ENCODE measurements at places on chromosomes 6 and 20. TPM values are rescaled to one million over a fixed set of nuclear protein-coding genes. Genes with fewer than 3 reads are reported as not detected.

DNA sequence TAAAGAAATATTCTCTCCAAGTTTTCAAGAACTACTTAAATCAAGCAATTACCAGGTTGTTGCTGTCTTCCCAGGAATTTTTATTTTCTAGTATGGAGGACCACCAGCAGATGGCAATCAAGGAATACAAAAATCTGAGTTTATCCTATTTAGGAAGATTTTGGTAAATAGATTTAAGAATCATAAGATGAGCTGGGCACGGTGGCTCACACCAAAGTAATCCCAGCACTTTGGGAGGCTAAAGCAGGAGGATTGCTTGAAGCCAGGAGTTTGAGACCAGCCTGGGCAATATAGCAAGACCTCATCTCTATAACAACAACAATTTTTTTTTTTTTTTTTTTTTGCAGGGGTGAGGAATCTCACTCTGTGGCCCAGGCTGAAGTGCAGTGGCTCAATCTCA is 19.3 kb upstream of the SEC63 start:
- no peaks in the 10 kb centered on the region for H3K36me3 ChIP-seq
- peaks cover 5% of the 10 kb centered on the region for H3K27me3 ChIP-seq
- H3K4me3 ChIP-seq: no peak overlapping the region

- peak overlapping the region; percentile 58 for H3K4me3 ChIP-seq
- H3K36me3 ChIP-seq: no peaks in the 10 kb centered on the region
- H3K27me3 ChIP-seq: peaks cover 46% of the 10 kb centered on the region
- H3K27ac ChIP-seq: no peak overlapping the region
- H3K4me1 ChIP-seq: peaks cover 15% of the 10 kb centered on the region
Measured at GRCh38 chr6:10838794-10839333, 525 bp upstream of the MAK start.

DNA sequence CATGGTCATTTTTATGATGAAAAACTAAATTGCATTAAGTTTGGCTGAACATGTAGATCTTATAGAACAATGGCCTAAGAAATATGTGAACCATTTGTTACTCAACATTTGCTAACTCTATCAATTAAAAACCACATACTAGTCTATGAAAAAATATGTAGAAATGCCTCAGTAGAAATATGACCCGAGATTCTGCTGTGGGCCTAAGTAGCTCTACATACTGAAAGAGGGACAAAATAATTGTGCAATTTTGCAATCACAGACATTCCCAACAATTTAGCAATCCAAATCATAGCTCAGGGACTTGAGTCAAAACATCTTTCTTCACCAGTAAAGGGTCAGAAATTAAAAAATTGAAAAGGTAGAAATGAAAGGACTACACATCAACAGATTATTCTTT is 619.0 kb downstream of the FRK start:
- no peaks in the 10 kb centered on the region for H3K36me3 ChIP-seq
- H3K27me3 ChIP-seq: no peaks in the 10 kb centered on the region
- no peaks in the 10 kb centered on the region for H3K4me1 ChIP-seq
- no peak for DNase-seq

- H3K36me3 ChIP-seq: peaks cover 24% of the 10 kb centered on the region
- DNase-seq: no peak
- H3K4me3 ChIP-seq: no peak overlapping the region
- H3K4me1 ChIP-seq: no peaks in the 10 kb centered on the region
Measured at GRCh38 chr20:1150218-1150617, 31.8 kb downstream of the PSMF1 start.

DNA sequence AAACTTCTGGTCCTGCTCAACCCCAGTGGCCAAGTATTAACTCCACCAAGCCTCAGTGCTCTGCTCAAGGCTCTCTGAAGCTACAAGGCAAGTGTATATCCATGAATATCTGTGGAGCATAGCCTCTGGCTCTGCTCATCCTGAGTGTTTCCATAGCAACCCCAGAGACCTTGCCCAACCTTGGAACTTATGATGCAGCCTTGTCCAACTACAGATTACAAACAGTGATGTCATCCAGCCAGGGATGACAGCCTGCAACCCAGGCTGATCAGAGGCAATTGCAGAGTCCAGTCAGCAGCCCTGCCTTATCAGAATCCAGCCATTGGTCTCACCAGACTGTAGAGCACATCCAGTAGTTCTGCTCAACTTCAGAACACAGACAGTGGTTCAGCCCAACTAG is 65.5 kb upstream of the SPACA1 start:
- DNase-seq: no peak
- H3K4me1 ChIP-seq: no peaks in the 10 kb centered on the region
- no peak overlapping the region for H3K27ac ChIP-seq

DNA sequence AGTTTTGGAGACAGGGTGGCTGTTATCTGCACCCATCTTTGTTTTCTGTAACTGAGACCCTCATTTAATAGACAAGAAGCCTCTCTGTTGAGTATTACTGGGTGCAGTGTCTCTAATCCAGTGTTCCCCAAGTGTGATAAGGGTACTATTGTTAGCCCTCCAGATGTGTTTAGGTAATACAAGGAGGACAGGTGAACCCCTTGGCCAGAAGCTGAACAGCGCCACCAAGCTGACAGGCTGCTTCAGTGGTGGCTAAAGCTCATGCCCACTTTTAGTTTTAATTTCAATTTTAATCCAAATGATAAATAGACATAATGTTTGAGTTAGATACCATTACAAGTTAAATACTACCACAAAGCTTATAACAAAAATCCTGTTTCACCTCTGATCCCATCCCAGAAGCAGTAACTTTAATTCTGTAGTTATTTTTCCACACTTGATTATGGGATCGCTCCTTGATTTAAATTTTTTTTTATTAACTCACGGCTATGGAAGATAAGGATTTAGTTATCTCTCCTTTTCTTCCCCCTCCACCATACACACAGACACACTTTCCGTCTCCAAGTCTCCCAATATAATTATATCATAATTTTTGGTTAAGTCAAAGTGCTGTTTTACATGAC is 8.4 kb upstream of the STK35 start:
- H3K4me1 ChIP-seq: no peaks in the 10 kb centered on the region
- no peak overlapping the region for H3K4me3 ChIP-seq
- no peak for DNase-seq
- H3K27me3 ChIP-seq: peaks cover 19% of the 10 kb centered on the region
- H3K36me3 ChIP-seq: no peaks in the 10 kb centered on the region

GRCh38 chr6:143163621-143164020 is 102.9 kb downstream of the AIG1 start:
- no peaks in the 10 kb centered on the region for H3K27me3 ChIP-seq
- no peaks in the 10 kb centered on the region for H3K4me1 ChIP-seq
- H3K36me3 ChIP-seq: no peaks in the 10 kb centered on the region
- no peak for DNase-seq

DNA sequence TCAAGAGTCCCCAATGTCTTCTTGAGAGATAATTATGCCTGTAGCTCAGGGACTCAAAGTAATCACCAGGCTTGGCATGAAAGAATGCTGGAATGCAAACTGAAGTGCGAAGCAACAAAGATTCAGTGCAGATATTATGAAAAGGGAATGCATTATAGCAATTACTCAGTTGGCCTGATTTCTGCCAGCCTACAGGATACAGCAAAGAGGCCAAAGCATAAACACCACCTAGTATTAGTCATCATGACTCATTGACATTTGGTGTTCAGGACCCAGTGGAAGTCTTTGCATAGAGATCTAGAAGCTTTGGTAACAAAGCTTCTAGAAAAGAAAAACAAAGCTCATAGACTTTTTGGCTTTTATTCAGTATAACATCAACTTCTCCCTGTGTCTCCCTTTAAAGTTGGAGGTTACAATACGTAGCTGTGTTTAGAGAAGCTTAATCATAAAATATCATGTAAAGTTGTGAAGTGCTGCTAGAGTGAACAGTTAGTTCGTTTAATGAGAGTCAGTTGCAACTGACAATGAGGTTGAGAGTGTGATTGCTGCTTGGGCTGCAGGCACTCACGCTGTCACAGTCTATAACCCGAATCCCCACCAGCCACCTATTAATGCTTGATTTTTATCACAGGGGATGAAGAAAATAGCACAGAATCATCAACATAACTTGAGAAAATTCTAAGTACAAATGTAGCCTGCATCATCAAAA is 932.7 kb downstream of the TFAP2A start:
- DNase-seq: no peak
- no peaks in the 10 kb centered on the region for H3K36me3 ChIP-seq
- H3K27ac ChIP-seq: no peak overlapping the region

- DNase-seq: no peak
- H3K4me1 ChIP-seq: no peaks in the 10 kb centered on the region
- no peaks in the 10 kb centered on the region for H3K36me3 ChIP-seq
Measured at GRCh38 chr20:15836634-15837033, 736.6 kb downstream of the KIF16B start.

GRCh38 chr6:98054453-98054852 is 771.4 kb upstream of the MMS22L start:
- H3K4me3 ChIP-seq: no peak overlapping the region
- no peak for DNase-seq
- H3K36me3 ChIP-seq: no peaks in the 10 kb centered on the region
- no peaks in the 10 kb centered on the region for H3K4me1 ChIP-seq
- no peak overlapping the region for H3K27ac ChIP-seq

DNA sequence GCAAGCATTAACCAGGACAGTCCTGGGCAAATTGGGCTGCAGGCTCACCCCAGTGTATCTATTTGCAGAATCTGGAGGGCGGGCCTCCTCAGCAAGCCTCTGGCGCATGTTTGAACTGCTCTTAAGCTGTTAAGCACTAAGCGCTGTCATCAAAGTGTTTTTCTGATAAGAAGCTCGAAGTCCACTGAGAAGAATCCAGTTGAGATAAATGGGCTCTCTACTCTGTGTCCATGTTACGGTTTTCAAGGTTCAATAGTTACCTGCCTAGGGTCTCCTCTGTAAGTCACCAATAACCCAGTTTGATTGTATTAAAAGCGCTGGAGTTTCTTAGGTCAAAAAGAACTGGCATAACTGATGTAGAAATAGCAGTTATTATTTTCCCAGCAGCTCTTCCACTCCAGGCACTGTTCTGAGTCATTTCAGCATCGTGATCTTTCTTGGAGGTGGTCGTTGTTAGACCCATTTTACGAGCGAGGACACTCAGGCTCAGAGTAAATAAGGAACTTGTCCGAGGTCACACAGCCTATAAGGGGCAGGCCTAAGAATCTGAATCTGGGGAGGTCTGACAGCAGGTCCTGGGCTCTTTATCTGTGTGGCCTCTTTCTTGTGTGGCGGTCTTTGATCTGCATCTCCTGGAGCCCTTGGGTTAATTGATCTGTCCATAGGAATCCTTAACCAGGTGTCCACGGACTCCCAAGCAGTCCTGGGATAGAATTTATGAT is 207.4 kb upstream of the ZNF217 start:
- no peaks in the 10 kb centered on the region for H3K36me3 ChIP-seq
- no peak overlapping the region for H3K27ac ChIP-seq
- no peaks in the 10 kb centered on the region for H3K27me3 ChIP-seq
- H3K4me1 ChIP-seq: no peaks in the 10 kb centered on the region
- no peak for DNase-seq

- no peaks in the 10 kb centered on the region for H3K27me3 ChIP-seq
- no peak for DNase-seq
- H3K4me3 ChIP-seq: no peak overlapping the region
Measured at GRCh38 chr20:41163821-41164220, 26.5 kb downstream of the PLCG1 start.

GRCh38 chr6:105078386-105078708 is 101.5 kb downstream of the POPDC3 start:
- peaks cover 4% of the 10 kb centered on the region for H3K27me3 ChIP-seq
- no peaks in the 10 kb centered on the region for H3K4me1 ChIP-seq
- no peak for DNase-seq
- H3K36me3 ChIP-seq: no peaks in the 10 kb centered on the region

DNA sequence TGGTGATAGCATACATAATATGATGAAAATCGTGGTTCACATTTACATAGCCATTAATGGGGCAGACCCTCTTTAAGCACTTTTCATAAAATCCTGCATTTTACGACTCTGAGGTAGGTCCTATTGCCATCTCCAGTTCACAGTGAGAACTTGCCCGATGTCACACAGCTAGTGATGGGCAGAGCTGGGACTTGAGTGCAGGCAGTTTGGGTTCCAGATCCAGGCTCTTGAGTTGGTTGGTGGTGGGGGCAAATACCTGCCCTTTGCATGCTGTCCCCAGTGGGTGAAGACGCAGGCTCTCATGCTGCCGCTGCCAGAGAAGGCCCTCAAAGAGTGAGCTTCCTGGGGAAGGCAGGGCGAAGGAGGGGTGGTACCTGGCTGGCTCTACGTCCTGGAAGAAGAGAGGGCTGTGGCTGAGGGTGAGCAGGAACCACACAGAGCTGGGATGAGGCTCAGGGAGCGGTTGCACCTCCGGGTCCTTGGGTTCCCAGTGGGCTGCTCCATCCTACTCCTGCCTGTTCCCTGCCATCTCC is 6.1 kb upstream of the BAK1 start:
- no peak for DNase-seq
- H3K4me1 ChIP-seq: peaks cover 24% of the 10 kb centered on the region
- no peak overlapping the region for H3K4me3 ChIP-seq
- peak overlapping the region; percentile 67 for H3K27ac ChIP-seq
- H3K36me3 ChIP-seq: no peaks in the 10 kb centered on the region

GRCh38 chr20:59495894-59496510 is 108.3 kb upstream of the PHACTR3 start:
- no peaks in the 10 kb centered on the region for H3K4me1 ChIP-seq
- H3K36me3 ChIP-seq: no peaks in the 10 kb centered on the region
- no peak overlapping the region for H3K27ac ChIP-seq
- H3K4me3 ChIP-seq: no peak overlapping the region
- H3K27me3 ChIP-seq: peaks cover 37% of the 10 kb centered on the region
- DNase-seq: peak; percentile 69

DNA sequence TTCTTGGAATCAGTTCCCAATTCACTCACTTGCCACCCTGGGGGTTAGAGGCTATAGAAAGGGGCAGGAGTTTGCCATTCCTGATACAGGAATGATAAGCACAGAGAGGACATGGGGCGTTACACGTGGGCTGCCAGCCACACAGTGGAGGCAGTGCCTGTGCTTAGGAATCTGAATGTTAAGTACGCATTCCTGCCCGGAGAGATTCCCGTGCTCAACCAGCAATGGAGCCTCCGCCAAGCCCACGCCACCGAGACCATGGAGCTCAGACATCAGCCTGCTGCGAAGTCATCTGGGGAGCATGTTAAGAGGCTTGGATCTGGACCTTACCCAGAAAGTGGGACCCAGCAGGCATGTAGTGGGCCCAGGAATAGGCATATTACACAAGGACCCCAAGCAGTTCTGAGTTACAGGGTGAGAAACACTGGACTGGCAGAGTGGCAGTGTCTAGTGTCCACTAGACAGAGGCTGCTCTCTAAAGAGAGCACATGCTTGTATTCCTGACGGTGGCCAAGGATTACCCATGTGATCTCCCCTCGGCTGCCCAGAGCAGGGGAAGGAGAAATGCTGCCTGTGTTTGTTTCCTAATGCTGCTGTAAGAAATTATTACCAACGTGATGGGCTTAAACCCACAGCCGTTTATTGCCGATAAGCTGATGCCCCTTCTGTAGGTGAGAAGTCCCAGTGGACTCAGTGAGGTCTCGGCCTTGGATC is 138.2 kb downstream of the BMP7 start:
- H3K36me3 ChIP-seq: no peaks in the 10 kb centered on the region
- H3K4me1 ChIP-seq: no peaks in the 10 kb centered on the region
- DNase-seq: no peak
- no peak overlapping the region for H3K27ac ChIP-seq
- H3K27me3 ChIP-seq: no peaks in the 10 kb centered on the region

Gene PLAGL2
- 12.6 TPM for total RNA-seq

Gene PDYN
- total RNA-seq: not detected

Gene AIF1
- total RNA-seq: 33.1 TPM

Gene HLA-DQA1
- 25.8 TPM for total RNA-seq

Gene WDR27
- 39.7 TPM for total RNA-seq

Gene DDO
- total RNA-seq: not detected

Measured in T-cell (primary cell).